ENCODE measurements at places on chromosomes 2 and 18.

DNA sequence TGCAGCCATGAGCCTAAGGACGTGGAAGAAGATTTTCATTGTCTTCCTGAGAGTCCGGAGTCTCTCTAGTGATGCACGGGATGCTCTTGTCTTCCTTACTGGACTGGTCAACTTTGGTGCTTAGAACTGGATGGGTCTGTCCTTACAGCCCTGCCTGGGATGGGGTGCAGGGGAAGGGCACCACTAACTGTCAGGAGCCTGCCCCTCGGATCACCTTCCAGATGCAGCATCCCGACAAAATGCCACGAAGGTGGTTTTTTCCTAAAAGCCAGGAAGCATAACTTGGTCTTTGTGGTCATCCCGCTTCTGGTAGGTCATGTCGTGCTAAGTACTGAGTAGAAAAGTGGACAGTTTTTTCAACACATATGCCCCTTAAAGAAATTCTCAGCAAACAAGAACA, 207.4 kb upstream of the TWIST2 start:
- no peak for DNase-seq

DNA sequence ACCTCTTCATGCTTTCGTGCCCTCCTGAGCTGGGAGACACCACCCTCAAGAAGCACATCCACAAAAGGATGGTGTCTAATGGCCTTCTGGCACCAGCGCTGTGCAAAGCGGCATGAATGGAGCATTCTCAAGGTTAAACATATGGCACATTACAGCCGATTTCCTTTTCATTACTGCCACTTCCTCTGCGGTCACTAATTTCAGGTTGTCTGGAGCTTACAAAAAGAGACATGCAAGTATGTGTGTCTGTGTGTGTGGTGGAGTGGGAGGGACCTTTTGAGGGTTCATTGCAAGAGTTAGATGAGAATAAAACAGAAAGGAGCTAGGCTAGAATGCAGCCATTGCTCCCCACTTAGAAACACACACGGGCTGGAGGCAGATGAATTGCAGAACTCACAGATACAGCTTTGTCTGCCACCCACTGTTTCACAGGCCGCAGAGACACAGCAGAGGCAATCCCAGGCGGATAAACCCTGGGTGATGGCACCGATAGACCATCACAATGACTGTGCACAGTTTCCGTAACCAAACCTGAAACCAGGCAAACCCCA, 76.0 kb downstream of the TGIF1 start:
- no peak for DNase-seq

DNA sequence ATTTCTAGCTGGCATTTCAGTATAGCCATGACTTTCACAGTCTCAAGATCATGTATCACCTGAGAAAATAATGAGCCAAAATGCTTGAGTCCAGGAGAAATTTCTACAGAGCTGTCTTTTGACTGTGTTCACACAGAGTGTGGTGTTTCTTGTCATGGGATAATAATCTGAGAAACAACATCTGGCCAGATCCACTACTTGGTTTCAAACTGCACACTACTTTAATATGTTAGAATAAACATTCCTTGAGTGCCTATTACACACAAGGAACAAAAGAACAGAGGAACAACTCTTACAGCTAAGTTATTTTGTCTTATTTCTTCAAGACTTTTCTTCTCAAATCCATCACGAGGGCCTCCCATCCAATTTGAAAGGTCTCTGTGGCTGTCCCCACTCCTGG, 108.3 kb downstream of the SS18 start:
- DNase-seq: no peak

DNA sequence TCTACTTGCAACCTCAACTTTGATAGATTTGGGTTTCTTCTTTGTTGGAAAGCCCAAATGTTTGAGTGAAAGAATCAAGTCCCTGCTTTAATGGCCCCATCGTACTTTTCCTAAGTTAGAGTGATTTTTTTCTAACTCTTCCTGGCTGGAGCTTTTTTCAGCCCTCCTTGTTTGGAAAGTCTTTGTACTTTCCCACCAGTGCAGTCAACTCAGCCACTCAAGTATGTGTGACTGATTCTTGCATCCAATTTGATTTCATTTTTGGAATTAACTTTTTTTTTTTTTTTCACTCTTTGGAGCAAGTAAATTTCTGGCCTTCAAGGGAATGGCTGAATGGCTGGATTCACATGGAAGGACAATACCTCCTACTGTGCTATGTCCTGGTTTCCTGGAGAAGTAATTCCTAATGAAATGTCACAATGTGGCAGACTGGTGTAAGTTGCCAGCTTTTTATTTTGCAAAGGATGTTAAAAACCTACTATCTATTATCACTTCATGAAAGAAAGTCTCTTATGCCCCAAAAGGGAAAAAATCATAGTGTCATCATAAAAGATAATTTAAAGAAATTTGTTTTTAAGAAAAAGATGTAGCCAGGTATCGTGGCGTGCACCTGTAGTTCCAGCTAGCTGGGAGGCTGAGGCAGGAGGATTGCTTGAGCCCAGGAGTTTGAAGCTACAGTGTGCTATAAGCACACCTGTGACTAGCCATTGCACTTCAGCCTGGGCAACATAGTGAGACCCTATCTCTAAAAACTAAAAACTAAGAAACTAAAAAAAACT, 76.0 kb upstream of the ZFP36L2 start:
- no peak for DNase-seq

DNA sequence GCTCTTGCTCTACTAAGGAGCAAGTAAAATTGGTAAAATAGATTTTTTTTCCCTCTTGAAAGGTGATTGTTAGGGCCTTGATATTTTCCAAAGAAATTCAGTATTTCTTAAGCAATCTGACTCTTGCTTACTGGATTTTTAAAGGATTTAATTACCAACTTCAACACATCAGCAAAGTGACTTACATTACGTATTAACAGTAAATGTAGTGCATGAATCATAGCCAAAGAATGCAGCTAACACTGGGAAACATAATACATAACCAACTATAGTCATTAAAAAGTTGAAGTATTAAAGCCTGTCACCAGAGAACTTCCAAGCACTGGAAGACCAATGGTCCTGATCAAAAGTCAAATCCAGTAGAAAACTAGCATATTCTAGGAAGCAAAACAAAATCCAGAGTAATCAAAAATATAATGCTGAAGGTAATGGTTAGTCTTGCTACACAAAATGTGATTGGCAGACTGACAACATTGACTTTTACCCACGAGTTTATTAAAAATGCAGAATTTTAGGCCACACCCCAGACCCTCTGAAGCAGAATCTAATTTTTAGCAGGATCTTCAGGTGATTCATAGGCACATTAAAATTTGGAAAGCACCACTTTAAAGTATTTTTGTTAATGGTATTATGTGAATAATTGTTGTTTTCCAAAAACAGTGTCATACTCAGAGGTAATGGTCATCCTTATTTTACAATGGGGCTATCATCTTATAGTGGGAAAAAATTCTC, 31.8 kb upstream of the CAVIN2 start:
- DNase-seq: no peak

- no peak for DNase-seq
Observed at GRCh38 chr2:210004881-210005280, 2.4 kb downstream of the RPE start.

- DNase-seq: no peak
Observed at GRCh38 chr2:60339286-60339685, 214.2 kb downstream of the BCL11A start.

GRCh38 chr2:230144355-230144754, 75.4 kb downstream of the SP110 start:
- no peak for DNase-seq

DNA sequence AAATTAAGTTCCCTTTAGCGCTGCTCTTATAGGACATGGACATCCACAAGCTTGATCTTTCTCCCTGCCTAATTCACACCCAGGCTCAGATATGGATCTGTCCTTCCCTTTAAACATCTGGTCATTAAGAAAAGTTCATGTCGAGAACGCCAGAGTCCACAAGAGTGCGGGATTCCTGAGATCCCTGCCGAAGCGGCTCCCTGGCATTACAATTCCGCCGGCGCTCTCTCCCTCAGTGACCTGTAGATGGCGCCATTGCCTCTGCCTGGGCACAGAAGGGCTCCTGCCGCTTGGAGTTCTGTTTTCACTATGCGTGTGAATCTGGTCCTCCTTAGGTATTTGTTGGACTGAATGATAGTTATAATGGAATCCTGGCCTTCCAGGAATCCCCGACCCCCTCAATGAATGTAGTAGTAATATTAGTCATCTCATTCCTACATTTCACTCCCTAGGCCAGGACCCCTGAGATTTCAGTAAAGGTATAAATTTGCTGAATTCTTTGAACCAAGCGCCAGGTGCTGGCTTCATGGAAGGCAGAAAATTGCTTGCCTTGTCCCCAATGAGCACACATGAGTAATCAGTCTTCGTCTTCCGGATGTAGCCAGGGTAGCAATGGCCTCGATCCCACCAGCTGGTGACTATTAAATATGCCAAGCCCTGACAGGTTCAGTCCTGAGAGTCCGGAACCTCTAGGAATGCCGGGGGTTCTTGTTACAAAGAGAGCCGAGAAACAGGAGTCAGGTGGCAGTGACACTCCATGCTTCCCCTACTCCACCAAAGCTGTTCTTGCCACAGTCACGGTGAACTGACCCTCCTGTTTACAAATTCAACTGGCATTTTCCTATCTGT, 26.4 kb upstream of the CD207 start:
- peak; percentile 45 for DNase-seq

GRCh38 chr2:37581433-37581832, 90.0 kb downstream of the CDC42EP3 start:
- DNase-seq: no peak

DNA sequence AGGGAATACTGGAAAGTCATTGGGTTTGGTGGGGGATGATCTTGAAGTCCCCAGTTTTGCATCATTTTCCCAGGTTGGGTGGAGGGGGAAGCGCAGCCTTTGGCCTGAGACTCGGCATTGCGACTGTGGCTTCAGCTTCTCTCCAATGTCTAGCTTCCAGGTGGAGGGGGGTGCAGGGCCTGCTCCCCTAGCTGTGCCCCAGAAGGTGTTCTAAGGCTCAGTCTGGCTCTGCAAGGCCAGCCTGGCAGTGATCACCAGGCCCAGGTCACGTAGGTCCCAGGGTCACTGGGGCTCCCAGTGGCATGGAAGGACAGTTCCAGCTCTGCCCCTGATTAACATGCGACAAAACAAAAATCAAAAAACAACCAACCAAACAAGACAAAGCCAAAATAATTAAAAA, 56.9 kb upstream of the HAAO start:
- no peak for DNase-seq

- no peak for DNase-seq
Observed at GRCh38 chr2:127052057-127052770, 54.7 kb downstream of the BIN1 start.

- no peak for DNase-seq
Observed at GRCh38 chr2:134193006-134193405, 60.9 kb upstream of the MGAT5 start.

DNA sequence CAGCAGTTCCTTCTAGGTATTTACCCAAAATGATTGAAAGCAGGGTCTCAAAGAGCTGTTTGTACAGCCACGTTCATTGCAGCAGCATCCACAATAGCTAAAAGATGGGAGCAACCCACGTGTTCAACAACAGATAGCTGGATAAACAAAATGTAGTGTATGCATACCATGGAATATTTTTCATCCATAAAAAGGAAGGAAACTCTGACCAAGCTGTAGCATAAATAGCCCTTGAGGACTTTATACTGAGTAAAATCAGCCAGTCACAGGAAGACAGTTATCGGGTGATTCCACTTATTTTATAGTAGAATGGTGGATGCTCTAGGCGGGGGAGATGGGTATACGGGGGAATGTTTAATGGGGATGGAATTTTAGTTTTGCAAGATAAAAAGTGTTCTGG, 7.5 kb downstream of the TRAPPC12 start:
- no peak for DNase-seq

GRCh38 chr18:33700513-33700976, 122.5 kb downstream of the ASXL3 start:
- DNase-seq: no peak

- no peak for DNase-seq
Observed at GRCh38 chr18:543447-544078, 36.6 kb upstream of the CETN1 start.

DNA sequence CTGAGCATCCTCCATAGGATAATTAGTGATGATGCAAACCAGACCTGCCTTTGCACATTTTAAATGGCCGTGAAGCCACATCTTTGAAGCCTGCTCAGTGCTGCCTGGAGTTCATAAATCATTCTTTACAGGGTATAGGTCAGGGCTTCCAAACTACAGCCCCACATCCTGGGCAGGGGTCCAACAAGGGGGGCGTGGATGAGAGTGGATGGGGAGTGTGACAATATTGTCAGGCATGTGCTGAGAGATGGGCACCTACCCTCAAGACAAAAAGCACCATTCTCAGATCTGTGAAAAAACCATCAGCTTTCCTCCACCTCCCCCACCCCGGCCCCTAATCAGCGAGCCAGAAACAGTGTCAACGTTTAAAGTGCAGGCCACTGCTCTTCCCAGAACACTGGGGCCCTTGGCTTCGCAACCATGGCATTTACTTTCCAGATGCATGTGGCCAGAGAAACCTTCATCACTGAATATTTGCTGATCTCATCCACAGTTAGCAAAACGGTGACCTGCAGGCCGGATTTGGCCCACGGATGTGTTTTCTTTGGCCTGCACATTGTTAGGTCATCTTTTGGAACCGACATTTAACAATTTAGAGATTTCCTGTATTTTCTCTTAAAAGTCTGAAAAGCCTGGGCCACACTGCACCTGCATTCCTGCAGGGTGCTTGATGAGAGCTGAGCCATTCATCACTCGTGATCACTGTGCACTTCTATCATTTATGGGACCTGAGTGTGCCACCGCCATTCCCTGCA, 130.7 kb downstream of the ANKRD44 start:
- DNase-seq: no peak

DNA sequence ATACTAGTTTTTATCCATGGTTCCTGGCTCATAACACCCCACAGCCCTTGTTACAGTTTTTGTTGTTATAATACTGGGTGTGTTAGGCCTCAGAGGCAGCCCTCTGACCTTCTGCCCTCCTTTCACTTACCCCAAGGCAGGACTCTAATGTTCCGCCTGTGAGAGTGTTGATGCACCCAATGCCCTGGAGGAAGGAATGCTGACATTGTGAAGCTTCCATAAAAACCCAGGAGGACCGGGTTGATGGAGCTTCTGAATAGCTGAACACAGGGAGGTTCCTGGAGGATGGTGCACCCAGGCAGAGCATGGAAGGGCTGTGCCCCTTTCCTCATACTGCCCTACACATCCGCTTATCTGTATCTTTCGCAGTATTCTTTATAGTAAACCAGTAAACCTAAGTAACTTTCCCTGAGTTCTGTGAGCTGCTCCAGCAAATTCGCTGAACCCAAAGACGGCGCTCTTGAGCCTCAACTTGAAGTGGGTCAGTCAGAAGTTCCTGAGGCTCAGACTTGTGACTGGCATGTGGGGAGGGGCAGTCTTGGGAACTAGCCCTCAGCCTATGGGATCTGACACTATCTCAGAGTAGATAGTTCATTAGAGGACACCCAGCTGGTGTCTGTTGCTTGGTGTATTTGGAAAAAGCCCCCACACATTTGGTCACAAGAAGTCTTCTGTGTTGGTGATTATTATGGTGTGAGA, 10.4 kb downstream of the STON1 start:
- DNase-seq: no peak

GRCh38 chr18:45637546-45638327, 22.5 kb downstream of the SLC14A2 start:
- no peak for DNase-seq

- DNase-seq: no peak
Observed at GRCh38 chr18:8895987-8896619, 190.7 kb downstream of the MTCL1 start.

GRCh38 chr2:30421604-30422443, 25.2 kb upstream of the LCLAT1 start:
- DNase-seq: no peak

- DNase-seq: no peak
Observed at GRCh38 chr2:74205596-74205995, 7.2 kb downstream of the MTHFD2 start.

- no peak for DNase-seq
Observed at GRCh38 chr2:33013684-33014110, 66.9 kb downstream of the LTBP1 start.
